ENCODE measurements at places on chromosomes 13 and 19.

DNA sequence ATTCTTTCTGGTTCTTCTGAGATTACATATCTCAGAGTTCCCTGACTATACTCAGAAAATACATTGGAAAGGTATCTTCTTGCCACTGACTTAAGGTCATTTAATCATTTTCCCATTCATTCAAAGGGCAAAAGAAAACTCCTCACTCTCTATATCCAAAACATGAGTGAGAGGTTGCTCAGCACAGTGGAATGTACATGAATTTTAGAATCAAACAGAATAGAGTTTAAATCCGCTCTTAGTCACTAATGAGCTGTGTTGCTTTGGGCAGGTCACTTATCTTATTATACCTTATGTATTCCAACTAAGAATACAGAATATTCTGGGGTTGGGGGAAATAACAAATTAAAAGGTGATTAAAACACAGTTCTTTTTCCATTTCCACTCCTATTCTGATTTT, 452.6 kb upstream of the KLF12 start:
- DNase-seq, result no peak

DNA sequence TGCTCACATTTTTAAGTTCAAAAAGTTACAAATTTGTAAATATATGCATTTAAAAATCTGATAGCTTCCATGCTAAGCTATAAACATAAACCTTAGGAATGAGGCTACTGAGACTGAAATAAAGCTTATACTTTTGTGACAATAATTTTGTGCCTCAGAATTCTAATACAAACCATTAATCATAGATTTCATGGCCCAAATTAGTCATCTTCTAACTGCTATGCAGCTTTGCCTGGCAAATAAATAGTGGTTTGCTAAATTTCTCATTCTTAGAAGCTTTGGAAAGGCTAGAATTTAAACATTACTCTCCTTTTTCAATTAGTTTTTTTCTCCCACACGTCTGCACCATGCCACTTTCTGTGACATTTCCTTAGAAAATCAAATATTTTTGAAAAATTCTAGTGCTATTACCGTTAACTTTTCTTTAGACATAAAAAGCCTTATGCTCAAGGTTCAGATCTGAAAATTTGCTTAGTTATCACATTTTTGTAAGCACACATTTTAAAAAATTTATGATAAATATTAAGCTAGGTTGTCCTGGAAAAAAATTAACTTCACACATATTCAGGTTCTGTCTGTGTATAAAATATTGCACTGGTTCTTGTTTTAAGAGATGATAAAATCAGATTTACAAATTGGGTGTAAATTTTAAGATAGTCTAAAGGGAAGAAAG, 46.9 kb downstream of the FNDC3A start:
- no peak for DNase-seq

DNA sequence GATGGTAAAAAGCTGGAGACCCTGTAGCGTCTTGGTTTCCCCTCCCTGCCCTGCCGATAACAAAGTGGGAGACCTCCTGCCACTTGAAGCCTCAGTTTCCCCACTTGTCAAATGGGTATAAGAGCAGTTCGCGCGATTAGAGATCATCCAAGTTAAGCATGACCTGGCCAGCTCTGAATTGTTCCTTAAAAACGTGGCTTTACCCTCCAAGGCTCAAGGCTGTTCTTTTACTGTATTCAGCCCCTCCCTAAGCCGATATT, 421 bp downstream of the TNPO2 start:
- DNase-seq, result no peak

DNA sequence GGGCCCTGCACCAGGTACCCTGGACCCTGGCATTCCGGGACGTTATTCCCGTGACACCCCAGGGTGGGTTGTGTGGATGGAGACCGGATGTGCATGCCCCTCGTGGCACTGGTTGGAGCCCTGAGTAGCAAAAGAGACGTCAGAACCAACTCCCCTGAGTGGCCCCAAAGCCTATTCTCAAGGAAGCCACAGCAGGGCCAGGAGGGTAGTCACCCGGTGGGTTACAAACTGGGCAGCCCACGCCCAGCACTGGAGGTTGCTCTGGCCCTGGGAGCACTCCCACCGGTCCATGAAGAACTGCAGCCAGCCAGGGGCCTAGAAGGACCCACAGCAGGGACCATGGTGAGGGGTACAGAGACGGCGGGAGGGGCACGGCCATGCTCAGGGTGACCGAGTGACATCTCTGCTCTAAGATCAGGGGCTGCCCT, 7.5 kb downstream of the KLF16 start:
- DNase-seq, result no peak

DNA sequence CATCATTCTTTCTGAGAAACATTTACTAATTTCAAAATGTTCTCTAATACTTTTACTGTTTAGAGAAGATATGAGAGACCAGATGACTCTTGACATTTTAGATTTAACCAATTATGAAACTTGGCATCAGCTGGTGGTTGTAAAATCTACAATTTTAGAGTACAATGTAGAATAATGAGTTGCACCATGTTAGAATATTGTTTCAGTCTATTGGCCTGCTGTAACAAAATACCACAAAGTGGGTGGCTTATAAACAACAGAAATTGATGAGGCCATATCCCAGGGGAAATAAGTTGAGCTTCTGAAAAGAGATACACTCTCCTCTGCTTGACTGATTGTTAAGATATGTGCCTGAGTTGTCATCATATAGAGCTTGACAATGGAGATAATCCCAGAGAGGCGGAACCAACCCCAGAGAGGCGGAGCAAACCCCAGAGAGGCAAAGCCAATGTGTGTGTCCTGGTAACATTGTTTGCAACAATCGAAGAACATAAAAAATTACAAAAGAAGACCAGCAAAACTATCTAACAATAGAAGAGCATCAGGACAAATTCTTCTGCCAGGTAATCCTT, 373.0 kb upstream of the SLITRK1 start:
- DNase-seq, result no peak

DNA sequence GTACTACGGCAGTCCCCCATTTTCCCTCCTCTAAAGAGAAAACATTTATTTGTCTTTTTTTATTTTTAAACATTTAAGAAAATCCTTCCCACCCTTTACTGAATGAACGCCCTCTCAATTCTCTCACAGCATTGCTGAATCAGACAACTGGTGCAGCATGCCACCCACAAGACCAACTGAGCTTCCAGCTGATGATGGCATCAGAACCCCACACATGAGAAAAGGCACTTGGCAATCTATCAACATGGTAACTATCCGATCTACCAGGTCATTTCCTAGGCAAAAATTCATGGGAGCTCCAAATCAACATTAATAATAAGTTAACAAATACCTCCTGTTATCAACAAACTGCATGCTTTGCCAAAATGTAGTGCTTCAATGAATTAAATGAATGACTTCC, 43.1 kb downstream of the LHFPL6 start:
- DNase-seq, result no peak

DNA sequence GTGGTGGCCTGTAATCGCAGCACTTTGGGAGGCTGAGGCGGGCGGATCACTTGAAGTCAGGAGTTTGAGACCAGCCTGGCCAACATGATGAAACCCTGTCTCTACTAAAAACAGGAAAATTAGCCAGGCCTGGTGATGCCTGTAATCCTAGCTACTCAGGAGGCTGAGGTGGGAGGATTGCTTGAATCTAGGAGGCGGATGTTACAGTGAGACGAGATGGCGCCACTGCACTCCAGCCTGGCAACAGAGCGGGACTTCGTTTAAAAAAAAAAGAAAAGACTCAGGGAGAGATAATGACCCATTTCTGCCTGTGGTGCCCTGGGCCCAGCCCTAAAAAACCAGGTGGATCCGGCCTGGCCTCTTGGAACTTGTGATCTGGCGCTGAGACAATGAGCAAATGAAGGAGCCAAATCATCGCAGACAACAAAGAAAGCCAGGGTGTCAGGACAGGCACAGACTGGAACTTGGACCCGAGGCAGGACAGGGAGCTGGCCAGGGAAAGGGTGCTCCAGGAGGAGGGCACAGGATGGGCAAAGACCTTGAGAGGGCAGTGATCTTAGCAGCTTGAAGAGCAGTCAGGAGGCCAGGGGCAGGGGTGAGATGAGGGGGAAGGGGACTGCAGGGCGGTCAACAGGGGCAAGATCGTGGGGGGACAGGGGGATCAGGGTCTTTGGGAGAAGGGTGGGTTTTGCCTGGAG, 962 bp upstream of the JAK3 start:
- no peak for DNase-seq

GRCh38 chr13:78326633-78327032, 276.7 kb downstream of the POU4F1 start:
- no peak for DNase-seq

DNA sequence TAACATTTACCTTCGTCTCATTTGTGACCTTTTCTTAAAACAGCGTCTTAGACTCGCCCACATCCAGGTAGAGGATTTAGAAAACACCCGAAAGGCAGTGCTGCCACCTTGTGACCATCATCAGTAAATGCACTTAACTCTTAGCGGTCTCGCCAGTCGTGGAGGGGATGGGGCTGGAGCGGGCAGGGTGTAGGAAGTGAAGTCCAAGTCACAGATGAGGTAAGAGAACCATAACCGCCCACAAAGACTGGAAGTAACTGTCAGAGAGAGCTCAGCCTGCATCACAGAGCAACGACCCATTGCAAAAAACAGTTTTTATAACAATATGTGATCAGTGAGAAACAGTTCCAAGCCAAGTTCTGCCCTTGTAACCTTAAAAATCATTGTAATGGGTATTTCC, 10.7 kb upstream of the CEACAM3 start:
- peak; percentile 65 for DNase-seq

- no peak for DNase-seq
Observed at GRCh38 chr13:111337741-111338140, 17.3 kb downstream of the TEX29 start.

- no peak for DNase-seq
Observed at GRCh38 chr13:105207572-105208293, 1327.7 kb downstream of the EFNB2 start.

DNA sequence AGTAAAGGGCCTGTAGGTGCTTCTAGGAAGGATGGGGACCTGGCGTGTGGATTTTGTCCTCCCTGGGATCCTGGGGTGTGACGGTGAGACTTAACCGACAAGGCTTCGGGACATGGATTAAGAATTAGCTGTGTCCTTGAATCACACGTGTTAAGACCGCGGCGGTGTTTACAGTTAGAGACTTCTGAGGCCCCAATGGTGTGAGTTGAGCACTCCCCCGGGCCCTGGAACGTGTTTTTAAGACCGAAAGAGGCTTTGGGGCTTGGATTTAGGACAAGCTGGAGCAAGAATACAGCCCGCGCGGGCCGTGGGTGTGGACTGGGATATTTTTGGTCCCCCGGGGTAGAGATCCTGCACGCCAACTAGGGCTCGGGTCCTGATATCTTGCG, 1.2 kb upstream of the SLC27A1 start:
- no peak for DNase-seq

GRCh38 chr19:54172471-54173358, at the start of gene TMC4:
Gene TMC4 (minus strand): TSS chr19:54173160. CDS start chr19:54173117, 43 bp downstream.
- no peak for DNase-seq

GRCh38 chr13:28299916-28300315, 161.6 kb downstream of the PAN3 start:
- no peak for DNase-seq

- no peak for DNase-seq
Observed at GRCh38 chr13:46097015-46097414, 7.8 kb downstream of the CPB2 start.

GRCh38 chr13:40384976-40385857, 281.2 kb downstream of the FOXO1 start:
- DNase-seq, result no peak

GRCh38 chr13:57865600-57866294, 234.2 kb downstream of the PCDH17 start:
- DNase-seq, result no peak

DNA sequence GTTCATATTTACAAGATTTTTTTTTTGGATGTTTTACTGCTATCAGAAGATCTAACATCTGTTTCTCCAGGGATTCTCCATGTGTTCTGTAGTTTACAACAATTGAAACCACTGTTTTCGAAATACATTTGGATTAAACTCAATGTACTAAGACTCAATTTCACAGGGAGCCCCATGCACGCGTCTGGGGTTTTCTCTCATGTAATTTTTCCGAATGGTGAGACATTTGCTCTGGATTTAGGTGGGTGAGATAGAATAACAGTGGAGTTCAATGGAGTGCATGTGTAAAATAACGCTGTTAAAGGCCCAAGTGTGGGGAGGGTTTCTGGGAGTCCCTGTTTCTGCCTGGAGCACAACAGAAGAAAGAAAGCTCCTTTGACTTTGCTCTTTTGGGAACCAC, 330.3 kb downstream of the TSHZ3 start:
- DNase-seq, result no peak

DNA sequence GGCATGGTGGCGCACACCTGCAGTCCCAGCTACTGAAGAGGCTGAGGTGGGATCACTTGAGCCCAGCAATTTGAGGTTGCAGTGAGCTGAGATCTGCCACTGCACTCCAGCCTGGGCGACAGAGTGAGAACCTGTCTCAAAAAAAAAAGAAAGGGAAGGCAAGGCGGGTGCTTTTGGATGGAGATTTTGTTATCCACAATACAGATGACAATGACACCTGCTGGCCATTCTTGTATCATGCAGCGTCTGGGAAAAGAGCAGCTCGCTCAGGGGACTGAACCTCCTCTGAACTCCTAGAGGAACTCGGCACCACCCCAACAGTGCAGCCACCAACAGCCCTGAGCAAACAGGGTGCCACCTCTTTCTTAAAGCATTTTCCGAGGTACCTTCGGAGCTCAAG, 22.8 kb downstream of the HAUS8 start:
- no peak for DNase-seq

- peak; percentile 19 for DNase-seq
Observed at GRCh38 chr13:51222686-51223559, 725 bp downstream of the FAM124A start.

DNA sequence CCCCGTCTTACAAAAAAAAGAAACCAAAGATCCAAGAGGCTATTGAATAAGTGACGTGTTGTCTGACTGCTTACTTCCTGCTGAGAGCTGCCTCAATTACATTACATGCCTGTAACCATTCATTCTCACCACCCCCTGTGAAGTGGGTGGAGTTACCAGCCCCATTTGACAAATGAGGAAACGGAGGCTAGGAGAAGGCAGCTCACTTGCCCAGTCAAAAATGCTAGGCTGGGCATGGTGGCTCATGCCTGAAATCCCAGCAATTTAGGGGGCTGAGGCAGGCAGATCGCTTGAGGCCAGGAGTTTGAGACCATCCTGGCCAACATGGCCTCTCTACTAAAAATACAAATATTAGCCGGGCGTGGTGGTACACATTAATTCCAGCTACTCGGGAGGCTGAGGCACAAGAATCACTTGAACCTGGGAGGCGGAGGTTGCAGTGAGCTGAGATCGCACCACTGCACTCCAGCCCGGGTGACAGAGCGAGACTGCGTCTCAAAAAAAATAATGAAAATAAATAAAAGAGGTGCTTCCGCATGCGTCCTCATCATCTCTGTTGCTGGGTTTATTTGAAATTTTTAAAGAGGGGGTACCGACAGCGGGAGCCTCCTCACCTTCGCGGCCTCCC, 499 bp downstream of the LSM7 start:
- peak; percentile 53 for DNase-seq

DNA sequence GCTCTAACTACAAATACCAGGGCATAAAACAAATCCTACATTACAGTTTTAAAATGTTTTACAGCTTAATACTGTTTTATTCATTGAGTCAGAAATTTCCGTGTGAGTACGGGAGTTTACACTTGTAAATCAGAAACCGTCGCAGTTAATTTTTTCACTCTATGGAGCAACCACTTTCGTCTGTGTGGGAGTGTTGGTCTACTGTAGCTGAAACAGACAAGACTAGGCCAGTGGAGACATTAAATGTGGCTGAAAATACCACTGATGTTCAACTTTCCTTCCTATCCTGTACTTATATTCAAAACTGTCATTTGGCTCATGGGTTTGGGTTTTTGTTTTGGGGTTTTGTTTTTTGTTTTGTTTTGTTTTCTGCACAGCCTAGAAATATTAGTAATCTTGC, 268.7 kb downstream of the DCT start:
- no peak for DNase-seq

Data from activated T-cell treated with anti-CD3 and anti-CD28 coated beads, Interleukin-2, amount 50 U/mL, for 1 hour (primary cell).